ENCODE measurements at places on chromosomes 16 and 17. TPM values are rescaled to one million over a fixed set of nuclear protein-coding genes. Genes with fewer than 3 reads are reported as not detected.

ABCC12 gene
- total RNA-seq: not detected

DNAH9 gene
- 1.9 TPM for total RNA-seq

GRCh38 chr17:76174037-76174436 is 33.0 kb upstream of the FOXJ1 start:
- DNase-seq: no peak

CHD9 gene
- total RNA-seq: 54.9 TPM

GRCh38 chr17:13594762-13595598 is 6.7 kb downstream of the HS3ST3A1 start:
- peak; percentile 73 for DNase-seq

DNA sequence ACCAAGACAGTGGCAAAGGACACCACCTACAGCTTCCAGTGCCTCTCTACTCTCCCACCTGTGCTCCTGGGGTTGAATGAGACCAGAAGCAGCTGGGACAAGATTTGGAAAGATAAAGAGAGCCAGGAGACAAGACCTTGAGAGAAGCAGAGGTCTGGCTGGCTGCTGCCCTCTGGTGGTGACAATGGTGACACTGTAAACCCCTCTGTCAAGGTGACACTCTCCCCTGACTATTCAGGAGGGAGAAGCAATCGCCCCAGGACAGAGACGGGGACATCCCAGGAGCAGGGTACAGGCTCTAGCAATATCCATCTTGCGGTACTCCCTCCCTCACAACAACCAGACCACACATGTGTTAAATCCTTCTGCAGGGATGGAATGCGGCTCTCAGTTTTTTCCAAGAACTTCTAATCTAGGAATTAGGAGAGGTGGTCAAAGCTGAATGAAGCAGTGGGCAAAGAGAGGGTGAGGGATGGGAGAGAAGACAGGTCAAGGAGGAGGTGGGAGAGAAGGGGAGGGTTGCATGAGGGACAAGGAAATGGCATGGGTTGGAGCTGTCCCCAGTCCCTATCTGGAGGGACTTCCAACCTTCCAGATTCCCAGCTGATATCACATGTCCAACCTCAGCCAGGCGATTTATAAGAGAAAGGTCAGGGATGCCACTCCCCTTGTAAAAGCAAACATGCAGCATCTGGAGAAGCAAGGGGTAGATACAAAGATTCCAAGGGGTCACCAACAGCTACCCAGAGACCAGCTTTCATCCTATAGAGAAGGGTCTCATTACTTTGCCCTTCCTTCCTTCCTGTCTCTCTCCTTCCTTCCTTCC is 2.9 kb downstream of the PHOSPHO1 start:
- peak; percentile 85 for DNase-seq

ALDOA gene
- 1,392 TPM for total RNA-seq

DNA sequence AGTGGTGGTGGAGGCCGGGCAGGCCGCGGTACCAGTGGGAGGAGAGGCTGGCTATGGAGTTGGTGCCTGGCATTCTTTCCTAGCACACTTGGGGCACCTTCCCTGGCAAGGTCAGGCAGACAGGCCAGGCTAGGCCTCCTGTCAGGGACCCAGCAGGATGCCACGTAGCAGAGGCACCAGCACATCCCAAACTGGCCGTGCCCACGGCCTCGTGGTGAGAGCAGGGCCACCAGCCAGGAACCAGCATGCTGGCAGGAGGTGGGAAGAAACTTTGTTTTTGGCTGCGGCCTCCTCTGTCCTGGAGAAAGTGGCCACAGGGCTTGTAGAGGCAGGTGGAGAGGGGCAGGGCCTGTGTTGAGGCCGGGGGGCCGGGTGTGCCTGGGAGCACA is 57.6 kb upstream of the CBFA2T3 start:
- no peak for DNase-seq

DNA sequence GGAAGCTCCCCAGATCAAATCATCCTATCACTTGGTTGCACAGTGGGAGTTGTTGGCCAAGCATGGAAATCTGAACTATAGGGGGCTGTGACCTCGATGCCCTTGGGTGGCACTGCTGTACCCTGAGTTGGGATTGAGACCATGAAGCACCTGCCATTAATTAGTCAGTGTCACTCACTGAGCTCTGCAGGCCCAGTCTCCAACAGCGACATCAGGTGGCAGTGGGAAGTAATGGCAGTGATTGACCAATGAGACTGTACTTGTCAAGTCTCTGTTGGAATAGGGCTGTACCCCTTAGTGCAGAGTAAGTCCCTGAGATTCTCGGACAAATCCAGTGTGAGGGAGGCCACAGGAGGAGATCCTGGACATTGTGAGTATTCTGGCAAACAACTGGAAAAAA is 118.0 kb upstream of the RPL38 start:
- no peak for DNase-seq

GRCh38 chr16:80023865-80024264 is 423.3 kb upstream of the MAF start:
- DNase-seq: no peak

DNA sequence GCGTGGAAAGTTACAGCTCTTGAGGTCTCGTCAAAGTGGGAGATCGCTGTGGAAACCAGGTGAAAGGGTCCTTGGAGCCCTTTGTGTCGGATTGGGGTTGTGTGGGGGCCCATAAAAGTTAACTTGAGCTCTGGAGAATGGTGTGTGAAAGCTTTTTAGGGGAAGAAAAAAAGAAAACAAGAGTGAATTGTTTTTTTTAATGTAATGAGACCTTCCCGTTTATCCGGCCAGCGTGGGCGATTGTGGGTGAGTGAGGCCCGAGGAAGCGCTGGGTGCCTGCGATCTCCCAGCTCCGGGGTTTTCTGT is 150.6 kb downstream of the MSI2 start:
- DNase-seq: no peak

RILP gene
- total RNA-seq: 185 TPM

GRCh38 chr16:55871411-55872038 is 3.6 kb downstream of the CES5A start:
- no peak for DNase-seq

- DNase-seq: no peak
Measured at GRCh38 chr16:24088767-24089166, 167.4 kb upstream of the CACNG3 start.

DNA sequence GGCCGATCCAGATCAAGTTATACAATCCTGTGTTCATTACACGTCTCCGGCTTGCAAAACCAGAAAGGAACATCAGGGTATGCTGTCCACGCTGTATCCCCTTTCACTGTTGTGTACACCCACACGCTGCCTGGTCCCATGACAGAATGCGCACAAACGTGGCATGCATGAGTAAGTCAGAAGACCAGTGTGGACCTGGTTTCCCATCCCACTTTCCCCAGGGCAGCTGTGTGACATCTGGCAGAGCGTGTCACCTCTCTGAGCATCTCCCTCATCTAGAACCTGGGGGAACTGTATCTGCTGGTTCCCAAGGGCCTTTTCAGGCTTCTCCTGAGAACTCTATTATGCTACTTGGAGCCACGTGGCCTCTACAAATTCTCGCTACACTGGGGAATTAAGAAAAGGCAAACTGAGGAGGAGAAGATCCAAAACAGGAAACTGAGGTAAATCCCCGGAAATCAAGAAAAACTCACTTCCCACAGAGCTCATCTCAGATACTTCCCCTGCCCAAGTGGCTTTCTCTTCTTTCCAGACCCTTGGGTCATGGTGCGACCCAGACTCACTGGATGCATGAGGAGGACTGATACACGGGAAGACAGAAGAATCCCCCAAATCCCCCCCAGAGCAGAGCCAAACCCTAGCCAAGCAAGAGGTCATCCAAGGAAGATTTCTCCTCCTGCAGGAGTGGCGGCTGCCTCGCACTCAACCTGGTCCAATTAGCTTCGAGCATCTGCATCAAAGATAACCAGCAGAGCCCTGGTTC is 139.3 kb downstream of the GAS7 start:
- no peak for DNase-seq

- peak; percentile 28 for DNase-seq
Measured at GRCh38 chr16:29743827-29744531, 1.8 kb downstream of the C16orf54 start.

DNA sequence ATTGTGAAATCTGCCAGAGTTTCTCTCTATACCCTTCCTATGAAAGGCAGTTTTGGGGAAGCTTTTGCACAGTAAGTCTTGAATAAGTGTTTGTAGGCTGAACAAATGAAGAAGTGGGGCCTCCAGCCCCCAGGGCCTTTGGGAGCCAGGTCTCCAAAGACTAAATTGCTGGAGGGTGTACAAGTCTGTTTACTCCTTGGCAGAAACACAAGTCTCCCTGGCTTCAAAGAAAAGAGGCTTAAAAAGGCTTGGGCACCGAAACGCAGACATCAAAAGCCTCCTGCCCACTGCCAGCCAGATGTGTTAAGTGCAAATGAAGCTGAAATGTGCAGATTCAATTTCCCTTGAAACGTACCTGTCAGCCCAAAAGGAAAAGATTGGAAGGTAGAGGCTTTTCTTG is 146.3 kb downstream of the TMEM132E start:
- no peak for DNase-seq

CAPNS2 gene
- total RNA-seq: 0.55 TPM

ITFG1 gene
- 69.8 TPM for total RNA-seq

HIC1 gene
- total RNA-seq: 9.5 TPM

KRT36 gene
- not detected for total RNA-seq

Measured in transverse colon (tissue), 4 donors.